ENCODE measurements at places on chromosomes 5 and 9.

DNA sequence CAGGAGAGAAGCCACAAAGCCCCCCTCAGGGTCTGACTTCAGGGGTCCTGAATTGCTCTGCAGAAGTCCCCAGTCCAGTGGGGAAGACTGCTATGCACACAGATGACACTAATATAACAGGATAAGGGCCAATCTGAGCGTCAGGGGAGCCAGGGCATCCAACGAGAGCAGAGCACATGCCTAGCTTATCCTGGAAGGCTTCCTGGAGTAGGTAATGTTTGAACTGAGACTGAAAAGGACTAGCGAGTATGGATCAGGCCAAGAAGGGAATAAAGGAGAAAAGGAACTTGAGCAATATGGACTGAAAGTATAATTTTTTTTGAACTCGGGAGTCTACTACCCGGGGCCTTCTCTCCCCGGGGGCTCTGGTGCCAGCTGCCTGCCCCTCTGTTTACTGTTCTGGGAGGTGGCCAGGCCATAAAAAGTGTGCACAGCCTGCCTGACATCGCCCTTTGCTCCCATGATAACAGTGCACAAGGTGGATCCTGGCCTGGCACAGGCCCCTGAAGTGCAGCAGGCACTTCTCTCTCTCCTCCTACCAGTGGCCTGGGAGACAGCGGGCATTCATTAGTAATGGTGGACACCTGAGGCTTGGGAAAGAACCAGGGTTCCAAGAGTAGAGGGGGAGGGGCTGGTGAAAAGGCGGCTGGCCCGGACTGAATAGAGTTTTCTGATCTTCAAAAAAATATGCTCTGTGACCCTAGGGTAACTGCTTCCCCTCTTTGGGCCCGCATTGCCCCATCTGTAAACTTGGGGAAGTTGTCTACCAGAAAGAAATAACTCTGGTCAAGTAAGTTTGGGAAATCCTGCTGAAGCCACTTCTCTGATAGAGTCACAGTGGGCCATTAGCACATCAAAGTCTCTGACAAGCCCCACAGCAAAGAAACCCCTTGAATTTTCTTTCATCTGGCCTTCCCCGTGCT, 4.6 kb upstream of the SLC6A7 start:
- no peak for DNase-seq

DNA sequence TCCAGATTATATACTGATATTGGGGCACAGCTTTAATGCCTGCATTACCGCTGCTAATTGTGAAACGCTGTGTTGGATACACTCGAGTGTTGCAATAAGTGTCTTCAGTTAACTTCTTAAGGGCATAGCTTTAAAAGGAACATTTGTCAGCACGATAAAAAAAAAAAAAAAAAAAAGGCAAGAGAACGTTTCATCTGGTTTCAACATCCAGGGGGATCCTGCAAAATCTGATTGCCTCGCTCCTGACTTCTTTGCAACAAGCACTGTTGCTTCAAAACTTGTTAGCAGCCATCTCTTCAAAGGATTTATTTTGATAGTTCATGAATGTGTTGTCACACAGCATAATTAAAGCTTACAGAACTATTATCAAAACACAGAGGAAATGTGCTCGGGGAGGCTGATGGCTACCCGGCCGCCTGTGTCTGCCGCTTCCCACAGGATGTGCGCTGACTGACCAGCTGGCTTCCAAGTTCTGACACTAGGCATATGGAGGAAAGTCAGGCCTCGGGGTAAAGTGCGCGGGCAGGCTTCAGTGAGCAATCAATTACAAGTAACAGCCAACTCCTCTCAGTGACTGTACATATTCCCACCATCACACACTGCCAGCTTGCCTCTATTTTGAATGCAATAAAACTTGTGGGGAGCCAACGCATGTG, 77.7 kb downstream of the EBF1 start:
- DNase-seq = no peak

GRCh38 chr5:168607946-168608345, 28.8 kb upstream of the PANK3 start:
- DNase-seq = no peak

- no peak for DNase-seq
These were observed 15.4 kb downstream of the ARHGEF37 start for GRCh38 chr5:149596712-149597111.

- peak; percentile 44 for DNase-seq
These were observed 75.4 kb downstream of the MRPL36 start for GRCh38 chr5:1723957-1724821.

GRCh38 chr9:111108946-111109345, 70.7 kb upstream of the LPAR1 start:
- DNase-seq = no peak

GRCh38 chr5:179287071-179287470, 58.2 kb downstream of the ADAMTS2 start:
- DNase-seq = no peak

DNA sequence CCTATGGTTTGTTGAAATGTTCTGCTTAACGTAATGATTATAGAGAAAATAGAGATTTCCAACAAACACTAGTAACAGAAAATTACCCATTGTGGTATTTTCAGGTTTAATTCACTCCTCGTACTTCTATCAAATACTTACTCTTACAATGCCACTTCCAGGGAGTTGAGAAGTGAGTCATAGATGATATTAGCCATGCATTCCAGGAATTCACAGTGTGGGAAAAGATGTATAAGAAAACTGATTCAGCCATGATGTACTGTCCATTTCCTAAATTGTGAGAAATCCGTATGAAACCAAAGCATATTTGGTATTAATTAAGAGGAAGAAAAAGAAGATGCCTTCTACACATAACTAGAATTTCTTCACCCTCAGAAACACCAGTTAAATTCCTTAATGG, 1854.6 kb upstream of the WWC1 start:
- DNase-seq = no peak

GRCh38 chr9:74777136-74777879, 110.4 kb downstream of the TRPM6 start:
- no peak for DNase-seq

DNA sequence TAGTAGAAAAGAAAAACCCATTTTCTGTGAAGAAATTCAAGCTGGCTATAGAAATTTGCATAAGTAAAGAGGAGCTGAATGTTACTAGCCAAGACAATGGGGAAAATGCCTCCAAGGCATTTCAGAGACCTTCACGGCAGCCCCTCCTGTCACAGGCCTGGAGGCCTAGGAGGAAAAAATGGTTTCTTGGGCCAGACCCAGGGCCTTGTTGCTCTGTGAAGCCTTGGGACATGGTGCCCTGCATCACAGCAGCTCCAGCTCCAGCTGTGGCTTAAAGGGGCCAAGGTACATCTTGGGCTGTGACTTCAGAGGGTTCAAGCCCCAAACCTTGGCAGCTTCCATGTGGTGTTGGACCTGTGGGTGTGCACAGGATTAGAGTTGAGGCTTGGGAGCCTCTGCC, 130.0 kb upstream of the DMRTA1 start:
- DNase-seq = no peak

- no peak for DNase-seq
These were observed 7.3 kb downstream of the SH3RF2 start for GRCh38 chr5:145943674-145944121.

DNA sequence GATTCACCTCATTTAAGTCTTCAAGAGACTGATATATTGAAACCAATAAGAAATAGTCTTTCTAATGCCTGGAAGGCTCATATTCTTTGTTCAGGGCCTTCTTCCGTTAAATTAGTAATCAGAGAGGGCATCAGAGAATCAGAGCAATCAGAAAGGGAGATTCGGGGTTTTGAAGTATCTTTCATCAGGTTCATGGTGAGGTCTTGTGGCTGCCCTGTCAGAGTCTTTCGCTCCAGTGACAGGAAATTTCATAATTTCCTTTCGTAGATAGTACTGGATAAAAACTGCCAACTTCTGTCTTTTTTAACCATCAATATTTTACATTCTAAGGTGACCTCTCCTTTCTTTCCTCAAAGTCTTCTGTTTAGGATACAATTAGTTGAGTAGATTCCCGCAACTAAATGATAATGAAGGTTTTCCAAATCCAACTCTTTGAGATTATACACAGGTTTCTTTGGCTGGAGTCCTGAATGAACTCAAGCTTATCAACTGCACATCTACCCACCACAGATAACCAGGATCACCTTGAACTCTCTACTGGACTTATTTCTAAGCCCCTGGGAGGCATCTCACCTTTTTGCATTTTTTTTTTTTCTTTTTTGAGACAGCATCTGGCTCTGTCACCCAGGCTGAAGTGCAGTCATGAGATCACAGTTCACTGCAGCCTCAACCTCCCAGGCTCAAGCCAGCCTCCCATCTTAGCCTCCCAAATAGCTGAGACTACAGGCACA, 5.5 kb downstream of the IL31RA start:
- no peak for DNase-seq

- no peak for DNase-seq
These were observed 79.4 kb upstream of the IFNE start for GRCh38 chr9:21561502-21561901.

- DNase-seq = no peak
These were observed 7.8 kb upstream of the DNAJC18 start for GRCh38 chr5:139446956-139447779.

GRCh38 chr5:151298063-151298855, 5.3 kb downstream of the SLC36A3 start:
- DNase-seq = no peak

DNA sequence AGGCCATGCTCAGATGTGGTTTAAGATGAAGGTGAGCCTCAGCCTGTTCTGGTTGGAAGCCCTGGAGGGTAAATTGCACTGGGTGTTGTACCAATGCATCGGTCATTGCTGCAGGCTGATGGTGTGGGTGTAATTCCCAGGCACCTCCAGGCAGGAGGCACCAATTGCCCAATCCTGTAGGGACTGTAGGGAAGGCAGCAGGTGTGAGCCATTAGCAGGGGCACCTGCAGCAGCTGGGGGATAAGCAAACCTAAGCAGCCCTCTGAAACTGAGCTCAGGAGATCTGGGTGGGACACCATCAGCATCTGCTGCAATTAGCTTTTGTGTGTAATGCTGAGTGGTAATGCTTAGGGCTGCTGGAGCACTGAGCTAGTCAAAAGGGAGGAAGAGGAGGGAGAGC, 190.1 kb upstream of the TBC1D2 start:
- no peak for DNase-seq

- no peak for DNase-seq
These were observed 12.6 kb downstream of the TRIM23 start for GRCh38 chr5:65611524-65611923.

GRCh38 chr9:125842242-125842641, 95.1 kb downstream of the PBX3 start:
- DNase-seq = no peak

DNA sequence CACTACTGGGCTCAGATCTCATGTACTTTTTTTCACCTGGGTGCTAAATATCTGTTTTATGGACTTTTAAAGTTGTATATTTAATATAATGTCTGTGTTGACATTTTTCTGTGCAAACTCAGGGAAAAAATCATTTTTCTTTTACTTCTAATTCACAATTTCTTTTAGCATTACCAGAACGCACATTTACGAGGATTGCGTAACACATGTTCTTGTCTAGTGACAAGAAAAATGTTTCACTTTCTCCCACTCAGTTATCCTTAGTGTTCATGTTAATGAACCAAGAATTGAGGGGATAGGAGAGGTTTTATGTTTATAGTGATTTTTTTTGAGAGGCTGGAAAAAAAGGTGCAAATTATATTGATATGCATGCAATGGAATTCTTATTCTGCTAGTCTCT, 86.3 kb upstream of the PJA2 start:
- DNase-seq = no peak

DNA sequence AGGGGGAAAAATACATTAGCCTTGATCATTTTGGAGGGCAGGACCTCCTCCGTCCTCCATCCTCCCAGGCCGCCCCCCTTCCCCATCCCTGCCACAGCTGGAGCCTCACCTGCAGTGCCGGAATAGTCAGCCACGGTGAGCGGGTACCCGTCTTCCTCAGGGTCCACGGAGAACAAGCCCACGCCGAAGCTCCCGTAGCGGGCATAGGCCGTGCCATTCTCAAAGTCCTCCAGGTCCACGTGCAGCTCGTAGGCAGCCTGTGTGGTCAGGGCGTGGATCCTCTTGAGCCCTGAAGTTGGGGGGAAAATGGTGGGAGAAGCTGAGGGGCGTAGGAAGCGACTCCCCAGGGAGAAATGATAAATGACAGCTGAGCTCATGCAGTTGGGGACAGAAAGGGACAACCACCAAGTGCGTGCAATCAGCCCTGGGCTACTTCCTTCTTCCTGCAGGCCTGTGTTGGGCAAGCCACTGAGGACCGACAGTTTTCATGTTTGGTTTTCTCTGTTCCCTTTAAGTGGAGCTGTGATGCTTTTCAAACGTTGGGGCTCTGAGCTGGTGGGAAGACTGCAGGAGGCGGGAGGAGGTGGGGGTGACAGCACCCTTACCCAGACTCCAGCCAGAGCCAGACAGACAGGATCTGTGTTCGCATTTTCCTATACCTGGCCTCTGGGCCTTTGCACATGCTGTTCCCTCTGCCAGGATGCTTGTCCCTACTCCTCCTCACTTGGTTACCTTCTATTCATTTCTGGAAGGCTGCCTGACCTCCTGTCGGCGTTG, 8.7 kb upstream of the QRFP start:
- DNase-seq = no peak

DNA sequence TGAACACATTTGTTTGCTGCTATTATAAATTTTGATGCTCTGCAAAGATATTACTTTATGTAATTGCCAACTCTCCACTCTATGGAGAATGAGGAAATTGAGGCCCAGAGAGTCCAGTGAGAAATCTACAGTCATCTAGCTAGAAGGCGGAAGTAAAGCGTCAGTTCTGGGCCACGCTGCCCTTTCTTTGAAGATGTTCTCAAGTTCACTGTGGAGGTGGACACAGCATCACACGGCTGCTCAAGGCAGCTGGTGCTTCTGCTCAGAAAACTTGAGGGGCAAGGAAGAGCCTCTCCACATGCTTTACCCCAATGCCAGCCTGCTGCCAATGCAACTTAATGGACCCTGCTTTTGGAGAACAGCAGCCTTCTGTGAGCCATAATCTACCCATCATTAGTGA, 96.3 kb downstream of the TTLL11 start:
- DNase-seq = no peak

- no peak for DNase-seq
These were observed 71.2 kb downstream of the UHRF2 start for GRCh38 chr9:6484210-6484609.

DNA sequence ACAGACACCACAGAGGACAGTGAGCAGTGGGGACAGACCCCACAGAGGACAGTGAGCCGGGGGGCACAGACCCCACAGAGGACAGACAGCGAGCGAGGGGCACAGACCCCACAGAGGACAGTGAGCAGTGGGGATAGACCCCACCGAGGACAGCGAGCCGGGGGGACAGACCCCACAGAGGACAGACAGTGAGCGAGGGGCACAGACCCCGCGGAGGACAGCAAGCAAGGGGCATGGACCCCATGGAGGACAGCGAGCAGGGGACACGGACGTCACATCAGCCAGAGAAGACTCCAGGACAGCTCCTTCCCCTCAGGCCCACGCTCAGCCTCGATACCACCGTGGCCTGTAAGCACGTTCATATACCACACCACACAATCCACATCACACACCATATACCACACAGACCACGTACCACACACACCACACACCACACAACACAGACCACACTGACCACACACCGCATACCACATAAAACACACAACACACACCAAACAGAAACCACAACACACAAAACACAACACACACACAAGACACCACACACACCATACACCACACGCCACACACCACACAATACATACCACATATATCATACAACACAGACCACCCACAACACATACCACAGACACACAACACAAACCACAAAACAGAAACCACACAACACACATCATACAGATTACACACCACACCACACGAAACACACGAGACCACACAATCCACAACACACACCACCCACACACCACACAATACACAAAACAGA, 5.2 kb upstream of the ZDHHC11 start:
- no peak for DNase-seq

Measured in left forelimb (tissue), 1 donor.